Stimulated activated CD4-positive, alpha-beta T cell treated with anti-CD3 and anti-CD28 coated beads, TNF-alpha, amount 100 ng/mL, for 1 hour (primary cell): ENCODE measurements at places on chromosomes 6 and 20.

DNA sequence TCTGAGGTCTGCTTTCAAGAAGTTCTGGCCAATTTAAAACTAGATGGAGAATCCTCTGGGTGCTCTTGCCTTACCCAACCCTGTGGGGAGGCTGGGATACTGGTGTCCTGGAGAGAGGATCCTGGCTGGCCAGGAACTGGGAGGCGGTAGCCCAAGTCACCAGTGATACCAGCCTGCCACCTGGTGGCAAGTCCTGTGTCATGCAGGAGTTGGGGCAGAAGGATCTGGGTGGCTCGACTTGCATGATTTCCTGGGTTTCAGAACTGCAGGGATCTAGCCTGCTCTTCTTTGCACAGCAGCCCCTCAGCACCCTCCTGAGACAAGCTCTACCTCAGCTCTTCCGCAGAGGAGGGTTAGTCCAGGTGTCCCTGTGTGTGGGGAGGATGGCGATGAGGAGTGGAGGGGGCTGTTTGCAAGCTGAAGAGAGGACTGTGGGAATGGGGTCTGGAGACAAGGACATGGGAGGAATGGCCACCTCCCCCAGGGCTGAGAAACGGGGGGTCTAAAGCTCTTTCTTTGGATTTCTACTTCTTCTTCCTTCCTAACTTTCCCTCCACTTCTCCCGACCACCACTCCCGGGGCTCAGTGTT, 4.2 kb downstream of the KCNK17 start:
- no peak for DNase-seq

- no peak for DNase-seq
Observed at GRCh38 chr6:135883045-135883444, 31.5 kb downstream of the PDE7B start.

DNA sequence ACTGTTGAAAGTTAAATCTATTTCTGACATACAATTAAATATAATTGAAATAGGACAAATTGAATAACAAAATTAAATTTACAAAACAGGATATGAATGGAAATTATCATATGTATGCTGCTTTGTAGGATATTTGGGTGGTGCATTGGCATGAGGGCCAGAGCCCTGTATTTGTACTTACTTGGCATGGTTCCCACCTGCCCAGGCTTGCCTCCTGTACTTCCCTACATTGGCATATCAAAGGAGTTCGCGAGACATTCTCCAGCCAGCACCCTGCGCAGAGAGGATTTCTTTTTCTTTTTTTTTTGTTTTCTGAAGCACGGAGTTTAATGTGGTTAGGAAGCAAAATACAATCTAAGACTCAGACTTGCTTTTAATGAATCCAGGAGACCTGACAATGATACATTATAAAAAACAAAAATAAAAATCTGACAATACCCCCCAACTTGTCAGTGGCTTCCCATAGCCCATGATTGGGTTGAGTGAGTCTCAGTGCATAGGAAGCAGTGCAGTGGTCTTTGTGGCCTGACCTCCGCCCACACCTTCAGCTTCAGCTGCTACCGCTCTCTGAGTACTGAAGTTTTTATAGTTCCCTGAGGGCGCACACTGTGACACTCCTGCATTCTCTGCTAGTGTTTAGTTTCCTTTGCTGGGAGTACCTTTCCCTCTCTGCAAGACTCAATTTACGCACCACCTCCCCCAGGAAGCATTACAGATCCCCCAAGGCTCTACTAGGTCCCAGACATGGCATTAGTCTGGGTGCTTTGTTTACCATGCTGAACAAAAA, 440.8 kb downstream of the UTRN start:
- DNase-seq, result no peak

DNA sequence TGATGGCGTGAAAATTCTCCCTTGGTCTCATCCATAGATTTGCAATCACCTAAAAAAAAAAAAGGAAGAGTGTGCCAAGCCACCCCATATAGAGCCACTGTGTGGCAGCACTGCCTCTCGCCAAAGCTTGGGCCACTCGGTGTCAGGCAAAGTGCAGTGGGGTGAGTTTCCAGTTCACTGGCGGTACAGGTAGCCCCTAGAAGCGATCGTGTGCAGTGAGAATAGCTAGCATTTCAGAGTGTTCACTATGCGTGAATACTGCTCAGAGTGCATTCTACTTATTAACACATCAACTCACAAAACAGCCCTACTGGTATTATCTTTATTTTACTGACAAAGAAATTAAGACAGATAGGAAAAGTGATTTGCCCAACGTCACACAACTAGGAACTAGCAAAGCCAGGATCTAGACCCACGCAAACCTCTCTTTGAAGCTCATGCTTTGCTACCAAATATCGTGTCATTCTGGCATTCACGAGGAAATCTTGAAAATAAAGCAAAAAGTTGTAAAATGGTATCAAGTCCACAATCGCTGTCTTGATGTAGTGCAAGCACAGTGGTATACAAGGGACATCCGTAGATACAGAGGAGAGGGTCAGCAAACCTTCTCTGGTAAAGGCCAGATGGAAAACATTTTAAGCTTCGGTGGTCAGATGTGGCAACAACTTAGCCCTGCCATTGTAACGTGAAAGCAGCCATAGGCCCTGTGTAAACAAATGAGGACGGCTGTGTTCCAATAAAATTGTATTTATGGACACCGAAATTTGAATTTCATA, 10.4 kb upstream of the GCNT2 start:
- peak; percentile 9 for DNase-seq

DNA sequence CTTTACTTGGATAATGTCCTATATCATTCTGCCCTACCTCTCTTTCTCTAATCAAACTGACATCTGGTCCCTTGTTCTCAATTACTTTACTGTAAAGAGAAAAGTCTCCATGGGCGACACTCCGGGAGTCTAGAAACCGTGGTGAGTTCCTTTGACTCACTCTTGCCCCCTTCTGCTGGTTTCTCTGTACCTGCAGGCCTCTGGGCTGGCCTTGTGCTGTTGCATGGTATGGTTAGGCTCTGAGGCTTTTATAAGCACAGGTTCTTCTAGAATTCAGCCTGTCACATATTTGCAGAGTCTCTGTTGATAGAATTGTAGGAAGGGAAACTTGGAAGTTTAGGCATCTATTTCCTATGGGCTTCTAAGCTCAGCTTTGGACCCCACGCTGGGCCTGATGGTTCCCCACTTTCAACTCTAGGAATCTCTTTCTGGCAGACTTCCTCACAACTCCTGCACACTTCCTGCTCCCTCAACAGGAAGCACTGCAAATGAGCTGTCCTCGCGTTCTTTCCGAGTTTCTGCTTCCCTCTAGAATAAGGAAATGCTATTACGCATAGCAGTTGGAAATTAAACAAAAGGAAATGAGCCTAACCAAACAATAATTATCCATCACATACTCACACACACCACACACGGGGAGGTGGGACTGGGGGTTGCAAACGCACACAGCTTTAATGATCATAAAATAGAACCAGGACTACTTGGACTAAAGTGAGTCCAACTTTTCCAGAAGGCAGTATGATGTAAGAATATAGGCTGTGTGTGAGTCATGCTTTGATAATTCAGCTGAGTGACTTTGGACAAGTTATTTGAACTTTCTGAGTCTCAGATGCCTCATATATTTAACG, 683.3 kb downstream of the QKI start:
- no peak for DNase-seq

- DNase-seq, result no peak
Observed at GRCh38 chr6:116536216-116536621, 9.3 kb downstream of the TRAPPC3L start.

DNA sequence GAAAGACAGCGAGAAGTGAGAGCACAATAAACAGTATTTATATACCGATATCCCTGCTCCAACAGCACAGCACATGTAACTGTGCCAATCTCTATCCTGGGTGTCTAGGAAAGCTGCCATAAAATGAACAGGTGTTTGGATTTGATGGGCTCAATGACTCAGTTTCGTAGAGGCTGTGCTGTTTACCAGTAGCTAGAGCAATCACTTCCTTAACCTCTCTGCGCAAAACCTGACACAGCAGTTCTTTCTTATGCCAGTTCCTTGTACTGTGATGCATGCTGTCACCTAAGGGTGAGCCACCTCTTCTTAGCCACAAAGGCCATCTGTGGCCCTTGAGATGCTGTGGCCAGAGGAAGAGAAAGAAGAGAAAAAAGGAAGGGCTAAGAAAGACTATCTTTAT, 59.3 kb downstream of the SHPRH start:
- DNase-seq, result no peak

DNA sequence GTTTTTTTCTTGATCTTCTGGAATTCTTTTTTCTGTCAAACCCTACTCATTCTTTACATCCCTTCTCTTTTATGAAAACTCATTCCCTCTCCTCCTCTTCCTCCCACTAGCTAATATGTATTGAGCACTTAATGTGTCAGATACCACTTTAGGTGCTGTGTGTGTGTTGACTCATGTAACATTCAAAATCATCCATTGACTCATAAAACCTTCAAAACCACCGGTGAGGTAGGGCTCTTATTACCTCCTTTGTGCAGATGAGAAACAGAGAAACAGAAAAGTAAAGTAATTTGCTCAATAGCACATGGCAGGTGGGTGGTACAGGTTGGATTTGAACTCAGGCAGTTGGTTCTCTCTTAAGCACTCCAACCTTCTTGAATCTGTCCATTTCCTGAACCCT, 136.3 kb upstream of the NEDD9 start:
- DNase-seq, result no peak

GRCh38 chr6:130794738-130795137, 32.5 kb upstream of the SMLR1 start:
- no peak for DNase-seq

GRCh38 chr6:46948699-46949098, 27.0 kb upstream of the ADGRF5 start:
- no peak for DNase-seq

DNA sequence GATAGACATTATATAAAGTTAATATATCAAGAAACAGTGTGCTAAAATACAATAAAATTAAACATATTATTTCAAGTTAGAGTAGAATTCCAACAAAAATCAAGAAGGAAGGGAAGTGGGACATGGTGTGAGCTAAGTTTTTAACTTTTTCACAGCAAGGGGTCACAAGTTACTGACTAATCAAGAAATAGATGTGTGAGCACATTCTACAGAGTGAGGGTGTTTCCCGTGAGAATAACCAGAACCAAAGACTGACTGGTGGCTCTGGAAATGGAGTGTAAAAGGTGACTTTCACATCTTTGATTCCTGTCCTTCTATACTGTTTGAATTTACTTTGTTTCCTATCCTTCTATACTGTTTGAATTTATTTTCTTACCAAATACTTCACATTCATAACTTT, 206.6 kb downstream of the TASP1 start:
- no peak for DNase-seq

DNA sequence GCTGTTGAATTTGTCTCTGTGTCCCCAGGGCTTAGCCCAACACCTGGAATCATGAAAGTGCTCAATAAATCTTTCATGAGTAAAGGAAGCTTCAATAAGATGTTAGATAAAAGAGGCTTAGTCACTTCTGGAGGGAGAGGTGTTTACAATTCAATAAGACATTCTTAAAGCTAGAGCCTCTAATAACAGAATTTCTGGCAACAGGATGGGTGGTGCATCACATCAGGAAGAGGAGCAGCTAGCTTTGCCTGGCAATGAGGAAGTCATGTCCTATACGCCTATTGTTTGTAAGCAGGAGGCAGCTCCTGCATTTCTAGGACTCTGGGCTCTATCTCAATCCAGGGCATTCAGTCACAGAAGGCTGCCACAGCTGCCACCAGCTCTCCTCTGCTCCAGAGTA, 638.5 kb downstream of the EPM2A start:
- DNase-seq, result no peak

- DNase-seq, result no peak
Observed at GRCh38 chr6:53095716-53096115, 30.5 kb downstream of the FBXO9 start.

DNA sequence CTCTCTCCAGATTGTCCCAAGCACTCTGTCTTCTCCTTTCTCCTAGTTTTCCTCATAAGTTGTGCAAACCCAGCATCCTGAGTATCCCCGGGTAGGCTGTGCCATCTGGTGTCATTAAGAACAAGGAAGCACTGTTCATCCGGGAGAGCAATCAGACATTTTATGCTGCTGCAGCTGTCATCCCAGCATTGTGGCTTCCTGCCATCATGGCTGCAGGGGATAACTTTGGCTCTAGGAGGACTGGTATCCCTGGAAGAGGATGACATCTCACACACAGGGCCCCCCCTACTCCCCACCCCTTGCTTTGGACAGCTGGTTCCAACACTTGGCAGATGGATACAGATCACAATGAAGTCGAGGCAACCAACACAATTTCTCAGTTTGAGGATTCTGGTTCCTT, 1195.1 kb upstream of the MAP3K7 start:
- DNase-seq, result no peak

- no peak for DNase-seq
Observed at GRCh38 chr6:166032366-166033200, 135.1 kb downstream of the TBXT start.

DNA sequence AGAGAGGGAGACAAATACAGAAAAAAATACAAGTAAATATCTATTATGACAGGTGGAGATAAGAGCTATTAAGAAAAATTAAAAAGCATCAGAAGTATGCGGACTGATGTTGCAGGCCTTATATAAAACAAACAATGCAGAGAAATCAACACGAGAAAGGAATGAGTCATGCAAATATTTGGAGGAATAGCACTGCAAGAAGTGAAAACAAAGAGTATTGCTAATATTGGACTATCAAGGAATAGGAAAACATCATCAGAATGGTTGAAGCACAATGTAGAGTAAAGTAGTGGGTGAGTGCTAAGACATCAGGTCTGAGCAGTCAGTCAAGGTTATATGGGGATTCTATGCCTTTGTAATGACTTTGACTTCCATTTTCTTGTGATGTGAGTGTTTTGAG, 657.5 kb upstream of the GJE1 start:
- DNase-seq, result no peak

DNA sequence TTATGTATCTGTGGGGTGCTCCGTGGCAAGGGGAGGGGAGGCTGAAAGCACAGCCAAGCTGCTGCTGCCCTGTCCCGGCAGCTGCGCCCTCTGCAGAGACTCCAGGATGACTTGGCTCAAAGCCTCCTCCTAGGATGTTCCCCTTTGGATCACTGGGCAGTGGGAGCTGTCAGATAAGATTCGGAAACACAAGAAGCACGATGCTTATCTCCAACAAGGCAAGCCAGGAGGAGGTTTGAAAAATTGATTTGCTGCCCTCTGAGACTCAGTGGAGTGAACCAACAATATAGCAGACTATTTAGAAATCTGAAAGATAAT, 776.4 kb downstream of the C6orf118 start:
- DNase-seq, result no peak

DNA sequence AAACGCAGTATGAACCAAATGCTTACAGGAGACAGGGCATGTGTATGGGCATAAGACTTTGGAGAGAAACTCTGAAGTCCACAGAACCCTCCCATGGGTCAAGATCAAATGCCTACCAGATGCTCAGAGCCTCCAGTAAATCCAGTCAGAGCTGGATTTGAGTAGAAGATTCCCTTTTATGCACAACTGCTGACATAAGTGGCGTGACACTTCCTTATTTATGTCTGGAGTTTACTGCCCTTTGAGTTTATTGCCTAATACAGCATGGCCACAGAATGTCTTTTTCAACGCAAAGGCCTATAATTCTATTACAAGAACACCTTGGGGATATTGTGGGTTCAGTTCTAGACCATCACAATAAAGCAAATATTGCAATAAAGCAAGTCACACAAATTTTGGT, 220.0 kb upstream of the FOXQ1 start:
- DNase-seq, result no peak
